ENCODE measurements at places on chromosomes 11 and 22.
A peak's percentile ranks its signal among the peaks of the same experiment; 100 is the strongest.

GRCh38 chr22:50686794-50687193 lies 14.2 kb downstream of the SHANK3 start:
- no peak for DNase-seq

DNA sequence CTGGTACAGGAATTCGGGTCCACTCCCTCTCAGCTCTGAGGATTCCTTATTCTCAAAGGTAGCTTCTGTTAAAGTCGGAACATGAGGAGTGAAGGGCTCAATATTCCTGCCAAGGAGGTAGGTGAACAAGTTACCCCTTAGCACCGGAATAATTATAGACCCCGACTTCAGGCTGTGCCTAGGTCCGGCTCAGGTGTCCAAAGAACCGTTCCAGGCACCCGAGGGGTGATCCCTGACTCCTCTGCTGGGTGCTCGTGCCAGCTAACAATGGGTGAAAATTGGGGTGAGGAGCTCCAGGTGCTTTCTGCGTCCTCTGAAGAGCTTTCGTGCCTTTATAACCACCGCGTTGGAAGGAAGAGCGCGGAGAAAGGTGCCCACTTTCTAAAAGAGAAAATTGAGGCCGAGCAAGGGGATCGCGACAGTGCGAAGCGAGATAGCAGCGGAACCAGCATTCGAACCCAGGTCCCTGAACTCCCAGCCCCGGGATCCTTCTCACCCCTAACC lies 393 bp downstream of the CYB561A3 start:
- no peak for DNase-seq

GRCh38 chr11:40323241-40323640 lies 1136.2 kb downstream of the LRRC4C start:
- no peak for DNase-seq

- peak; percentile 0 for DNase-seq
These were observed 859.5 kb upstream of the CCDC90B start for GRCh38 chr11:84145616-84146185.

GRCh38 chr22:33271390-33272161 lies 213.4 kb upstream of the SYN3 start:
- peak; percentile 6 for DNase-seq

All from fibroblast of skin of right quadriceps (primary cell).